ENCODE measurements at places on chromosomes 12 and 14.

GRCh38 chr14:92473969-92474535, 39.5 kb upstream of the RIN3 start:
- DNase-seq, result no peak

GRCh38 chr12:15206338-15206737, 14.9 kb downstream of the RERG start:
- DNase-seq, result no peak

GRCh38 chr12:40515041-40515816, 177.0 kb upstream of the CNTN1 start:
- no peak for DNase-seq

DNA sequence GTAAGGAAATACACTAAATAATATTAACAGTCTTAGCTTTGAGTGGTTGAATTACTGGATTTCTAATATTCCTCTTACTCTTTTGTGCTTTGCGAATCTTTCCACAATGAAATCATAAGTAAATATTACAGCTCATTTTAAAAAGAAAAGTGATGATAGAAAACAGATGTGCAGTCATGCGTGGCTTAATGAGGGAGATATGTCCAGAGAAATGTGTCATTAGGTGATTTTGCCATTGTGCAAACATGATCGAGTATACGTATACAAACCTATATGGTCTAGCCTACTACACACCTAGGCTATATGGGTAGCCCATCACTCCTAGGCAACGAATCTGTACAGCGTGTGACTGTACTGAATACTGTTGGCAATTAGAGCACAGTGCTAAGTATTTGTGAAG, 59.3 kb downstream of the SLC15A5 start:
- no peak for DNase-seq

- DNase-seq, result no peak
Observed at GRCh38 chr12:94047781-94048567, 100.4 kb upstream of the PLXNC1 start.

DNA sequence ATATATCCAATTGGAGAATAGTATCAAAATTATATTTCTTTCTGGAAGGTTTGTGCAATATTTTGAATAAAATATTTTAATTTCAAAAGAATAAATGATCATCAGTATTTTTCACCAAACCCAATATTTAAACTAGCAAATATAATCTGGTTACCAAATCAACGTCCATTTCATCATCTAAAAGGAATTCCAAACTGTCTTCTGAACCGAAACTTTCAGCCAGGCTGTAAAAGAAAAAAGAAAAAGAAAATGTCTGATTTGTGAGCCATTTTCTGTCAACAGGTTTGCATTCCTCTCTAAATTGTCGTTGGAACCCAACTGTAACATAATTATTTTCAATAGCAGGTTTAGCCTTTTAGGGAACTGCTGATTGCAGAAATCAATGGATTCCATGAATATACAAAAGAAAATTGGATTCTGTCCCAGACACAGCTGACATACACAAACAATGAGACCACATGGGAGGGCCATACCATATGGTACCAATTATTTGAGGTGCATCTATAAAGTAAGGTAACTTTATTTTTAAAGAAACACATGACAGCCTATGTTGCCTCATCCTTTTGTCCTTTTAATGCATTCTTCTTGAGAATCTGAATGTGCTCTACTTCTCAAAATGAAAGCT, 22.7 kb downstream of the SNRPF start:
- DNase-seq, result no peak

GRCh38 chr12:115946867-115947695, 330.4 kb downstream of the MED13L start:
- no peak for DNase-seq

GRCh38 chr14:55794655-55795595, 214.9 kb downstream of the KTN1 start:
- no peak for DNase-seq

DNA sequence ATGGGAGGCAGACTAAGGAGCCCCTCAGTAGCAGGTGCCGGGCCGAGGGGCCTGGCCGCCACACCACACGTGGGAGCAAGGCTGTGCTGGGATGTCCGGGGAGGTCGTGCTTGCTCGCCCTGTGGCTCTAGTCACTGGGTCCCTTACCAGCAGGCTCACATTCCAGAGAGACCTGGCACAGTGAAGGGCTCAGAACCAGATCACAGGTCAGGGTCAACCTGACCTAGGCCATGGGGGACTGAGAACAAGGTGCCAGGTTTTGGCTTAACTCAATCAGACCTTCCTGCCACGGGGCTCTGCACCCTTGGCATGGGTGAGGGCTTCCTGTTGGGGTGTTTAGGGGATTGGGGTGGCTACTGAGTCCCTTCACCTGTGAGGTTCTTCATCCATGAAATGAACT, 22.3 kb downstream of the DEGS2 start:
- no peak for DNase-seq

DNA sequence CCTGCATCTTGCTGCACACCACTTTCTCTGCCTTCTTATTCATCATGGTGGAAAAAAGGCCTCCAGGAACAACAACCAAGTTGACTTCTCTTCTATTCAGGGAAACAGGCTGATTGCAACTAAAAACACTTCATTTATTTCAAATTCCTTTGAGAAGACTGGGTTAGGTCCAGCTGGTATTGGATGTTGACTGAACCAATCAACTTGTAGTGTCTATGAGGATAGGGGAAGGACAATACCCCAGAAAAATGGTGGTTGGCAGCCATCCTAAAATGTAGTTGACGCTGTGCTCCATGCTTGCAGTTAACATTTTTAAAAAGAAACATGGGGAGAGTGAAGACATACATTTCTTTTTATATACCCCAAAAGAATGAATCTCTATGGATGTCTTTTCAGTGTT, 34.4 kb upstream of the CRADD start:
- DNase-seq, result no peak

DNA sequence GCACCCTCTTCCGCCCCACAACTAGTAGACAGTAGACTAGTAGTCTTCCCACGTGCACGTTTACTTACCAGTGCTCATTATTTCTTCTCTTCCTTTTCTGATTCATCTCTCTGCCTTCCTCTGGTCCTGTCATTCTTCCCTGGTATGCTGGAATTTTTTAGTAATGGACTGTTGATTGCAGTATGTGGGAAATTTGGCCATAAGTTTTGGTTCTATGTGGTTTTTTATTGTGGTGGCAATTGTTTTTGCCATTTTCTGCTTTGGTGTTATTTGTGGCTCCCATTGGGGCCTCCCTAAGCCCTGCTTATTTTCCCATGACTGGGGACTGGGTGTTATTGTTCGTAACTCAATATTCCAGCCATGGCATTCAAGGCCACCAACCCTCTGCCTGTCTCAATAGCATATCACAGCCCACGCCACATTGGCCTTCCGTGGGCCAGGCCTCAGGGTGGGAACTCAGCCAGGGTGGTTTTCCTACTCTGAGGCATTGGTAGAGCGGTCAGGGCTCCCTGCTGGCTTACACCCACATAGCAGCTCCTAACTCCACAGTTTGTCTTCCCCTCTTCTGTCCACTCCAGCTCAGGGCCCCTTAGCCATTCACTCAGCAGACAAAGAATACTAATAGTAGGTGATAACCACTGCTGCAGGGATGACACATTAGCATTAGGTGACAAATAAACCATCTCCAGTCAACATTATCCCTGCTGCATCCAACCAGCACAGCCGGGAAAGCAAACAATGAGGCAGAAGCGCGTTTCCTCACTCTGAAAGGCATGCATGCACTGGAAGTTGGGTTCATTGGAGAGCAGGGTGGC, 321.5 kb downstream of the CACNA1C start:
- DNase-seq, result no peak

- no peak for DNase-seq
Observed at GRCh38 chr12:6708960-6709394, 8.4 kb upstream of the PIANP start.

DNA sequence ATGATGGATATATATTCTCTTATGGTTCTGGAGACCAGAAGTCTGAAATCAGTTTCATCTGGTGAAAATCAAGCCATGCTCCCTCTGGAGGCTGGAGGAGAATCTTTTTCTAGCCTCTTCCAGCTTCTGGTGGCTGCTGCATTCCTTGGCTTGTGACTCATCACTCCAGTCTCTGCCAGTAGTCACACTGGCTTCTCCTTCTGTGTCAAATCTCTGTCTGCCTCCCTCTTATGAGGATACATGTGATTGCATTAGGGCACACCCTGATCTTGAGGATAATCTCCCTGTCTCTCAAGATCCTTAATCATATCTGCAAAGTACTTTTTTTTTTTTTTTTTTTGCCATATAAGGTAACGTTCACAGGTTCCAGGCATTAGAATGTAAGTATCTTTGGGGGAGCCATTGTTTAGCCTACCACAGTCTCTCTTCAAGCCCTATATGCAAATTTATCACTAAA, 17.7 kb downstream of the DNAL1 start:
- no peak for DNase-seq

GRCh38 chr12:127300753-127301152, 966.2 kb upstream of the TMEM132C start:
- DNase-seq, result no peak

GRCh38 chr12:130626601-130627000, 89.5 kb downstream of the RIMBP2 start:
- no peak for DNase-seq

GRCh38 chr14:103028772-103029171, 28.6 kb downstream of the CDC42BPB start:
- no peak for DNase-seq

GRCh38 chr12:120677765-120678473, 9.0 kb upstream of the MLEC start:
- no peak for DNase-seq

- DNase-seq, result peak; percentile 15
Observed at GRCh38 chr12:44874981-44875416, 1.1 kb downstream of the NELL2 start.

- no peak for DNase-seq
Observed at GRCh38 chr14:96512602-96513397, 10.6 kb downstream of the PAPOLA start.

DNA sequence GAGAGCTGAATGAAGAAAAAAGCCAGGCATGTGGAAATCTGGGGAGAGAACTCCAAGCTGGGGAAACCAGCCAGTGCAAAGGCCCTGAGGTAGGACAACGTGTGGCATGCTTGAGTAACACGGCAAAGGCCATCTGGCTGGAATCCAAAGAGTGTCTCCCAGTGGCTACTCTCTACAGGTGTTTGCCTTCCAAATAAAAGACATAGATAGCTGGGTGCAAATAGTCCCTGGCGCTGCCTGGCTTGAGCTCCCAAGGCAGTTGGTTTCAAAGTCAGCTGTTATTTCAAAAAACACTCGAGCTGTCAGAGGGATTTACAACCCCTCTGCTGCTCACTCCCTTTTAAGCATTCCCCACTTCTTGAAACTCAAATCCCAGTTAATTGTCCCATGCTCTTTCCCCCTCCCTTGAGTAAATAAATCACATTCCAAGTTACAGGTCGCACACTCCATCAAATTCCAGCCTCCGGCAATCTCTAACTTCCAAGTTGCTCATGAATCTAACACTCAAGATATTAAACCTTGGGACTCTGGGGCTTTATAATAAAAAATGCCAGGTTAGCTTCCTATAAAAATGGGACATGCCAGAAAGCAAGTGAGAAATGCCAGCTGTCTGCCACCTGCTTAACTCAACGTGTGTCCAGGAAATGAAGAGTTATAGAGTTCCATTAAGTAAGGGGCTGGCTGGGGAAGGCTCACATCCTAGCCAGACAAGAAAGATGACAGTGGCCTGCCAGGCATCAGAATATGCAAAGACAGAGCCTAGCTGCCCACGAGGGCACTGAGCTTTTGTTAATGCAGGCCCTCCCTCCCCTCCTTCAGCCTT, 133.6 kb upstream of the NOS1 start:
- no peak for DNase-seq

DNA sequence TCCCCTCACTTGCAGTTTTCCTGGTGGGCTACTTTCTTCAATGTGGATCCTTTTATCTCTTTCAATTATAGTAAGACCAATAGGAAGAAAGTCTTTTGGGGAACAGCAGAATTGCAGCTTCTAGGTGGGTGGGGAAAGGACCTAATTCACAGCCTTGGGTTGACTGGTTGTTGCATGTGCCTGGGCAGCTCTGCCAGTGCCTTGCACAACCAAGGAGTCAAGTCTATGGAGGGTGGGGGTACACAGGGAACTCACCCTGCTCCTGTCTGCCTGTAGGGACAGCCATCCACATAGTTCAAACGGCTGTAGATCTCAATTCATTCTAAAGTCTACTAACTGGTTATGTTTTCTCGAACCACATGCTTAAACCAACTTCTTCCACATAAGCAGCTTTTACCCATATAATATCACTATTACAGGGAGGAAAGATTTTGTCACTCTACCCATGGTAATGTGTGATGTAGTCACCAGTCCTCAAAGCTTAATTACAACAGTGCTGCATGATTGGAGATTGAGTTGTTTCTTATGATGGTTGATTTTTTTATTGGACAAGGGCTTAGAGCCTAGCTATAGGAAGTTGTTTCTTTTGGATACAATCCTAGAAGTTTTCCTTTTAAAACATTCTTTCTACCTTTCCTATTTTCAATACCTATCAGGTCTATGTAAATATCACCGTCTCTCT, 117.7 kb upstream of the FRMD6 start:
- no peak for DNase-seq

- no peak for DNase-seq
Observed at GRCh38 chr12:98275131-98275475, 240.3 kb upstream of the TMPO start.

- DNase-seq, result no peak
Observed at GRCh38 chr14:49636866-49637265, 1.8 kb upstream of the DNAAF2 start.

DNA sequence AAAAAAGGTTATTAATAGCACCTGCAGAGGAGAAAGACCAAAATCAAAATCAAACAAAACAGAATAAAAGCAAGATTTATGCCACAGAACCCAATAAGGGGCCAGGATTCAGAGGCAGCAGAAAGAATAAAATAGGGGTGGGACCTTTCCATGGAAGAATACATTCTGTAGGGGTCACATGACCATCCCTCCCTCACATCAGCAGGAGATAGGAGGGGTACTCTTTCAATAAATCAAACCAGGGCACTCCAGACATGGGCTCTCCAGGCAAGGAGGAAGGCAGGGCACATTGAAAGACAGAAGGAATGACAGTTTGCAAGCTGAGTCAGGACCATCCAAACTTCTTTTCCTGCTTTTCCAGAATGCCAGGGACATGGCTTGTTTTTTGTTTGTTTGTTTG, 39.8 kb downstream of the OTX2 start:
- no peak for DNase-seq

Measured in cerebellar nuclear complex (tissue), 1 donor.